Activated T-cell treated with anti-CD3 and anti-CD28 coated beads, Interleukin-2, amount 50 U/mL, for 1 hour (primary cell): ENCODE measurements at places on chromosomes 5 and 9.

DNA sequence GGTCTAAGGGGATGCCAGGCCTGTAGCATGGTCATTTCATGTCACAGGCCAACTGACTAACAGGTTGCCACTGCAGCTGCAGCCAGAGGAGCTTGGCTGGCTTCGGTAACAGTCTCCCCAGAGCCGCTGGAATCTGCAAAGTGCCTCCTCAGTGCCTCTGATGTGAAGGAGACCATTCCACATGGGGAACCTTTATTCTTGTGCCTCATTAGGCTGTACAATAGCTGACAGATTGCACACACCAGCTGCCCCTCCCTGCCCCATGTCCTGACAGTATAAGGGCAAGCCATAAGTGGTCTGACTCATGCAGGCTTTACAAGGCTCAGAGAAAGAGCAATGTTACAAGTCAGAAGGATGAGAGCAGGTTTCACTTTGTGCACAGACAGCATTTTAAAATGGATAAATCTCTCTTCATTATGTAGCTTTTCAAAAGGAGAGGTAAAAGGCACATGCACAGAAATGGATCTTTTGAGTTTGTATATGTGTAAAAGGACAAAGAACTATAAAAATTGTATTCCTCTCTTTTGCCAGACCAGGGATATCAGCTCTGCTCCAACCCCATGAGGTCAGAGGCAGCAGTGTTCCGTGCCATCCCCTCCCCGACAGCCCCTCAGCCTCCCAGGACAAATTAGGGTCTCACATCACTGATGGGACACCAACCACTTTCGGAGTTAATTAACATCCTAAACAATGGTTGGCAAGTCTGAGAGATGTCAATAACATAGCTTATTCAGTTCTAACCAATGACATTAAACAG lies 467.8 kb downstream of the TMEM232 start:
- DNase-seq: no peak

GRCh38 chr9:37994639-37995347 lies 74.2 kb downstream of the SHB start:
- no peak for DNase-seq

GRCh38 chr9:127733614-127734013 lies 1.5 kb downstream of the TOR2A start:
- no peak for DNase-seq

- DNase-seq: no peak
Observed at GRCh38 chr5:89994266-89994665, 415.3 kb downstream of the CETN3 start.

DNA sequence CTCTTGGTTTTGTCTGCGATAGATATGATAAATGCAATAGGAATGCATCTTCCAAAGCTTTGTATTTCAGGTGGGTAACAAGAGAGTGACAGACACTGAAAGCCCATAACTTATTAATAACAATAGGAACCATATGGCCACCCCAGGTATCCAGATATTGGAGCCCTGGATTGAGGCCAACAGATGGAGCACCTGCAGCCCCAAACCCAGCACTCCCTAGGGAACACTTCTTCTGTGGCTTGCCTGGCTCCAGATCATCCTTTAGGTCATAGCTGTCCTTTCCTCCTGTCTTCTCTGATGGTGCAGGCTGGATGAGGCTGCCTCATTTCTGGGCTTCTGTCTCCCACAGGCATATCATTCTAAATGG lies 5.0 kb upstream of the IL3 start:
- no peak for DNase-seq

DNA sequence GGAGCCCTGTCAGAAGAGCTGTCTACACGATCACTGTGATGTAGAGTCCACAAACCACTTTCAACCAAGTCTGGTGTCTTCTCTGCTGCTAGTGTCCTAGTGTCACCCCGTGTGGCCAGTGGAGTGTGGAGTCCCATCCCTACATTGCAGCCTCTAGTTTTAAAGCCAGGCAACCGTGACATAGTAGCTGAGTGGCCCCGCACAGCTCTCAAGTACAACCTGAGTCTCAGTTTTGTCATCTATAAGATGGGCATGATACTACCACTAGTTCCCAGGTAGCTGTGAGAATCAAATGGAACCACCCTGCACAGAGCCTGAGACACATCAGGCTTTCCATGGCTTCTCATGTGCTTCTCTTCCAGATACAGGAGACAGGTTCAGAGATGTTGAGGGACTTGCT lies 43.2 kb upstream of the AKNA start:
- no peak for DNase-seq

DNA sequence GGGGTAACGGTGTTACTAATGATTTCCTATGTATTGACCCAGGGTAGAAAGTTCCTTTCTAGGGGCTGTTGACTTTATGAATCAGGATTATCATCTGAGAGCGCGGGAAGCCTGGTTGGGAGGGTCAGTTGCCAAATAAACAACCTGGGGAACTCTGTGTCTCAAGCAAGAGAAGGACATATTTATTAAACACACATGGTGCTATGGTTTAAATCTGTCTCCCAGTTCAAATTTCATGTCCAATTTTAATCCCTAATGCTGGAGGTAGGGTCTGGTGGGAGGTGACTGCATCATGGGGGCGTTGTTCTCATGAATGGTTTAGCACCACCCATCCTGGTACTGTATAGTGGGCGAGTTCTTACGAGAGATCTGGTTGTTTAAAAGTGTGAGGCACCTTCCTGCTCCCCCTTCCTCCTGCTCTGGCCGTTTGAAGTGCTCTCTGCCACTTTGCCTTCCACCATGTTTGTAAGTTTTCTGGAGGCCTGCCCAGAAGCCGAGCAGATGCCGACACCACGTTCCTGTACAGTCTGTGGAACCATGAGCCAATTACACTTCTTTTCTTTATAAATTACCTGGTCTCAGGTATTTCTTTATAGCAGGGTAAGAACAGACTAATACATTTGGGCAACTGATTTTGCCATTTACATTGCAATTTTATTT lies 19.7 kb upstream of the GAS1 start:
- DNase-seq: no peak

DNA sequence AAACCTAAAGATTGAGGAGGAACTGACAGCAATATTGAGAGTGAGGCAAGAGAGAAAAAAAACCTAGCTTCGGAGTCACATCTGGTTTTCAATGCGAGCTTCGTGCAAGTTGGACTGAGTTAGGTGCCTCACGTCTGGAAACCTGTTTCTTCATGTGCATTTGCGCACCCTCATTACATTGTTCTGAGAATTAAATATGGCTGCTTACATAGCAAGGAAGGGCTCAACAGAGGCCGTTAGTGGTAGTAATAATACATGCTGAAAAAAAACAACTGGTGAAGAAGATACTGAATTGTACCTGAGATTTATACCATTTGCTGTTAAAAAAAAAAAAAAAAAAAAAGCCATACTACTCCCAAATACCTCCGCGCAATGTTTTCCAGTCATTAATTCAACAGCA lies 18.6 kb downstream of the DNAJA1 start:
- DNase-seq: no peak

DNA sequence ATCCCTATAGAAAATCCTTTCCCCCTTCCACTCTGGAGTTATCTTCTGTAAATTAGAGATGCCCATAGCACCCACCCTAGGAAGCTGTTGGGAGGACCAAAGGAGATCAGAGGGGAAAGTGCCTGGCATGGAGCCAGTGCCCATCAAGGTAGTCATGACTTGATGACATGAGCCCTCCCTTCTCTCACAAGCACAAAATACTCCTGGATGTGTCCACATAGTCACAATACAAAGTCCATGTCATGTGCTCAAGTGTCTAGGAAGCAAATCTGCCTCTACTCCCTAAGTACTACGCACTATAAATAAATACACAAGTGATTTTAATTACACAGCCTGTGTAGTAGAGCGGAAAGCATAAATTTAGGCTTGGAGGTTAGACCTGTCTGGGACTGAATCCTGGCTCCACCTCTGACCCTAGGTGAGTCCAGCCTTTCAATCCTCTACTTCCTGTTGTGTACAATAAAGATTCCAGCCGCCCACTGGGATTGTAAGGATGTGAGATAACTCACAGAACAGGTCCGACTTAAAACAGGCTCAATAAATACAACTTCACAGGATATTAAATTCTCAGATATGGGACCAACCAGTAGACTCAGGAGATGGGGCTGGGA lies 30.6 kb downstream of the TTC39B start:
- no peak for DNase-seq

- DNase-seq: no peak
Observed at GRCh38 chr5:94254214-94254613, 364.2 kb downstream of the KIAA0825 start.

- no peak for DNase-seq
Observed at GRCh38 chr5:80763211-80763610, 108.4 kb upstream of the DHFR start.

DNA sequence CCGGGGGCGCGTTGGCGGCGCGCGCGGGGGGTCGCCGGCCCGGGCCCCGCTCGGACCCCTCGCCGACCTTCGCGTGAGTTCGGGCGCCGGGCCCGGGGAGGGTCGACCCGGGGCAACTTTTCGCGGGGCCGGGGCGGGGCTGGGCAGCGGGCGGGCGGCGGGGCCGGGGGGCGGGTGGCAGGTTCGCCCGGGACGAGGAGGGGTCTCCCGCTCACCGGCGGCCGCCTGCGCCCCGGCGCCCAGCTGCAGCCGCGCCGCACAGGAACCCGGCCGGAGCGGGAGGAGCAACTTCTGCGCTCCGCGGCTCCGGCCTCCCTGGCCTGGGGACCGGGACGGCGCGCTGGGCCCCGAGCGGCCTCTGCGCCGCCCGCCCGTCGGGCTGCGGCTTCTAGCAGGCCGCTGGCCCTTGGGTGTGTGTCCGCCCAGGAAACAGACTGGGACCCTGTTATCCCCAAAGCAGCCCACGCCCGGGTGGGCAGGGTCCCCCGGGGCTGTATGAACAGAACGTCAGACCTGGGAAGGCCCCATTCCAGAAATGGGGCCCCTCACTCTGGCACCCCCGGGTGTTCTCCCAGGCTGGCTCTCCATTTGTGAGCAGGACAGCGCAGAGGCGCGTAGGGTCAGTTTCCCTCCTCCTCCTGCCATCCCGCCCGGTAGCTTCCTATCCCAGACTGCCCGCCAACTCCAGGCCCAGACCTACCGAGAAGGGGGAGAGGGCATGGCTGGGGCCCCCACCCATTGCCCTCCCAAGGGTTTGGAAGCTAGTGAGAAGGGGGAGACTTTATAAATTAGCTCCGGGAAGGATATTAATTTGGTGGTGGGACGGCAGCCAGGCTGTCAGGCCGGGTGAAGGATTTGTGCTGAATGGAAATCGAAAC lies 708 bp downstream of the RXRA start:
- DNase-seq: peak; percentile 33

DNA sequence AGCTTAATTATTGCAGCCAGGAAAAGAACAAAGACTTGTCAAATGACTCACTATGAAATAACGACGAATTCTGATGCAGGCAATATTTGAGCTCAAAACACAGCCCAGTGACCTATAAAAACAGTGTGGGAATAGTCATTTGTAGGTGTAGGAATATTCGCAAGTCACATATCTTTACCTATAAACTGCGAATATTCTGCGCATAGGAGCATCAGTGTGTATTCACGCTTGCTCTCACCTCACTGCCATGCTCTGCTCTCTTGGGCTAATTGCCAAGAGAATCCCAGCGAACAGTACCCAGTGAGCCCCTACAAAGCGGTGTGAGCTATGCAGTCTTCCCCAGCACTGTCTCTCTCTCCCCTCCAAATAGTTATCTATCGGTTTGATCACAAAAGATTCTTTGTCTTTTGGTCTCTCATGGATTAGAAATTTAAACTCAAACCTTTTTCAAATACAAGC lies 74.2 kb downstream of the ST8SIA4 start:
- no peak for DNase-seq
